ENCODE measurements at places on chromosomes 3 and 15.

DNA sequence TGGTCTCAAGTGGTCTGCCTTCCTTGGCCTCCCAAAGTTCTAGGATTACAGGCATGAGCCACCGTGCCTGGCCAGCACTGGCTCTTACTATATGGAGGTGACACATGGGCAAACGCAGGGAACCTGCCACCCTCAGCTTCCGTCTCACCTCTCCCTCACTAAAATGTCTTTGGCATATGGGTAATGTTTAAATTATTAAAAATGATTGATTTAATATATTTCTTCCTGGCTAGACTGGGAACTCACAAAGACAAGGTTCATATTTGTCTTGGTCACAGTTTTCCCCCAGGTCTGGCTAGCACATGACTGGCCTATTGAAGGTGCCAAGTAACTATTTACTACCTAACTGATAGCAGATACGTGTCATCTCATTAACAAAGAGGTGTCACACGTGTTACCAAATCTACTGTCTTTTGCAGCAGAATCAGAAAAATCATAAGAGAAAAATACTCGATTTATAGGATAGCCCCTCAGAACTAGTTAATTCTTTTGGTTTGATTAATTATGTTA, 48.2 kb downstream of the SYNM start:
- DNase-seq: no peak

GRCh38 chr15:81296673-81297072, 27.3 kb downstream of the STARD5 start:
- peak; percentile 92 for DNase-seq

DNA sequence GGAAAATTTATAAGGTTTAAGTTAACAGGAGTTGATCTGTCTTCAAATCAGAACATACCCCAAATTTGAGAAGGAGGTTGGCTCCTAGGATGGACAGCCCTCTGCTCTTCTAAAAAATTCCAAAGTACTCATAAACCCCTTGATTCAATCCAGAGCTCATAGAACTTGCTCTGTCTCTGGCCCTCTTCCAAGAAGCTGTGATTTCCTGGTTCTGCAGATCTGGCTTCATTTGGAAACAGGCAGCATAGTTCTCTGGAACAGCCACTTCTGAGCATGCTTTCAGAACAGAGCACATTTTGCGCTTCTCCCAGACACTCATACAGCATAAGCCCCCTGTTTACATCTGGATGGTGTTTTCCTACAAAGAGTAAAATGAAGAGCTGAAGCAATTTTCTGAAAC, 96.7 kb downstream of the KBTBD8 start:
- no peak for DNase-seq

DNA sequence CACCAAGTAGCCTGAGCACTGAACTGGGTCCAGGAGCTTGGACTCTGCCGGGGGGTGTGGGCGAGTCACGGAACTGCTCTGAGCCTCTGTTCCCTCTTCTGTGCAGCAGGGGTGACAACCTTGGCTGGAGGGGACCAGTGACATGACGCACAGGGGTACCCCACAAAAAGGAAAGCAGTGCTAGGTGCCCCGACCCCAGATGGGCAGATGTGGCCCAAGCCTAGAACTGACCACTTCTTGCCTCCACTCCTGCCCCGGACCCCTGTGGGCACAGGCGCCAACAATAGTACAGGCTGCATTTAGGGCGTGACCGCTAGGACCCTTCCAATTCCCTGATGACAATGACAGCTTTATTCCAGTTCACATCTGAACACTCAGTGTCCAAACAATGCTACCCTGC, 255.9 kb upstream of the LYSMD4 start:
- no peak for DNase-seq

GRCh38 chr3:48023377-48023776, 7.2 kb upstream of the MAP4 start:
- DNase-seq: no peak

DNA sequence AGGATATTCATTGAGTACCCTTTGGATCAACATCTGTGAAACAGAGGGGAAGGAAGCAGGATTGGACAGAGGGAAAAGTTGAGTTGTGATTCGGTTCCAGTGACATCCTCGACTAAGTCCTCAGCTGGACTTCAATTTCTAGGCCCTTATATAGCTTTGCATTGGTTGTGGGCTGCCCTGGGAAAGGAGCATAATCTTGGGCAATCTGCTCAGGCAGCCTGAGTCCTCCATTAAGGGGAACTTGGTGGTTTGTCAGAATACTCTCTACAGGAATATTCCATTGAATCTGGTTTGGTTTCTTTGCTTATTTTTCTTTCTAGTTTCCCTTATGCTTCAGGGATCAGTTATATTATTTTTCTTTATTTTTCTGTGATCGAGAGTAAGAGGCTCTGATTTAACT, 94.1 kb downstream of the TCF12 start:
- DNase-seq: peak; percentile 51

- DNase-seq: no peak
Measured at GRCh38 chr15:66025015-66025452, 155.7 kb downstream of the RAB11A start.

DNA sequence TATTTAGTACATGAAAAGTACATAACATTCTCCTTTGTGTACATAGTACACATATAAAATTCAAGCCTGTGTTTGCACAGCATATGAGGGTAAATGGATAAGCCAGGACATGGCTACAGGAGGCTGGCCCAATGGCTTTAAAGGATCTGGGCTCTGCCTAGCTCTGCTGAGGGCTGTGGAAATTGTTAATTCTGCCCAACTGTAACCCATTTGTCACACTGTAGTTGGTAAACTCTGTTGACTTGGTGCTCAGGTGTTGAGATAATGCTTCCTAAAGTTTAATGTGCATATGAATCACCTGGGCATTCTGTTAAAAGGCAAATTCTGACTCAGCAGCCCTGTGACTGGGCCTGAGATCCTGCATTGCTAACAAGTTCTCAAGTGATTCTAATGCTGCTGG, 196.5 kb upstream of the ZPLD1 start:
- no peak for DNase-seq

DNA sequence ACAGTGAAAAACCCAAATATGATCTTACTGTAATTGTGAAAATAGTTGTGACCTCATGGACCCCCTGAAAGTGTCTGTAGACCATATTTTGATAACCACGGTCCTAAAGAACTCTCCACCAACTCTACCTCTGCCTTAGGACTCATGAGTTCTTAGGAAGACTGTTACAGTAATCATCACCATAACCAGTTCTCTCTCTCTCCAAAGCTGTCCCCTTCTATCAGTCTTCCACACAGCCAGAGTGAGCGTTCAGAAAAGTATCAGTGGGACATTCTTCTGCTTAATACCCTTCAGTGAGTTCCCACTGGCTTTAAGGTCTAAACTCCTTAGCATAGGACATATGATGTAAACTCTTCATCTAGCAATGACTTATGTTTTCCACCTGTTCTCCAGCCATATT, 27.6 kb upstream of the ST6GAL1 start:
- DNase-seq: no peak

- DNase-seq: no peak
Measured at GRCh38 chr3:184455991-184456390, 76.1 kb downstream of the CHRD start.

GRCh38 chr3:141181196-141181595, 50.4 kb upstream of the PXYLP1 start:
- DNase-seq: no peak

DNA sequence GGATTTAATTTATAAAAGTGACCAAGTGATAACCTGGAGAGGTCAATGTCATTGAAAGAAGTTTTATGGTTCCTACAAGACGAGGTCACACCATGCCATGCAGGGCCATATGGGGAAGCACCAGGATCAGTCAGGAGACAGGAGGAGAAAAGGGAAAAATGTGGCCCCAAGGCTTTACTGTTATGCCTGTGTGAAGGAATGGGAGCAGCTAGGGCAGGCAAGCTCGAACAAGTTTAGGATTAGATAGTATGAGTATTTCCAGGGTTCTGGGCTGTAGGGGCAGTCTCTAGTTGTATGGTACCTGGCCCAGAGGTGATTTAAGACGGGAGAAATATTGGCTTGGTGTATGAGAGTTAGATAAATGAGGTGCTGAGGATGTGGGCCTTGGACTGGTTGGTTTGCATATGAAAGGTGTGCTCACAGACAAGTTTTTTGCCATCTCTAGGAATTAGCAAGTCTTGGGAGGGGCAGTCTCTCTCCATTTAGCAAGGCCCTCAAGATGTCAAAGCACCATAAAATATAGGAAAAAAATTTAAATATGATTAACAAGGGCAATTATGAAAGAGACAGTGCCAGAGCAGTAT, 36.3 kb upstream of the DCLK3 start:
- no peak for DNase-seq

GRCh38 chr3:151084893-151085226, 604 bp upstream of the MED12L start:
- no peak for DNase-seq

DNA sequence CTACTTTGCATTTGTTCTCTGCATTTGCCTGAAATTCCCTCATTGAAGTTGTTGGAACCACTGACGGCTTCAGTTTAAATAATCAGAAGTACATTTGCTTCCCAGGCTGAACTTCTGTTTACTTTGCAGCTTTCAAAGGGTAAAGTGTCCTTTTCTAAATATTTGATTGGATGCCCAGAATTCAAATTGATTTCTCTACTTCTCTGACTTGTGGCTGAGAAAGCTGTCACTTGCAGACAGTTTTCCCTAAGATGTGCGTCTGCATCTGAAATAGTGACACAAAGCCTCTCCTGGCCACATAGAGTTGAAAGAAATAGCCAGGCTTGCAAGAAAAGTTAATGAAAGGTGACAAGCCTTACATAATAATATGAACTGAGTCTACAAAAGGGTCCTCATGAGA, 299.6 kb downstream of the THSD4 start:
- DNase-seq: no peak
